ENCODE measurements at places on chromosomes 3 and 15. TPM values are rescaled to one million over a fixed set of nuclear protein-coding genes. Genes with fewer than 3 reads are reported as not detected.

- DNase-seq: peak; percentile 13
Measured at GRCh38 chr3:54578417-54578816, 349.4 kb downstream of the LRTM1 start.

- DNase-seq: no peak
Measured at GRCh38 chr15:56820333-56820732, 87.0 kb upstream of the ZNF280D start.

- no peak for DNase-seq
Measured at GRCh38 chr15:56082263-56082761, 88.9 kb upstream of the NEDD4 start.

GRCh38 chr3:189914799-189915198, 205.9 kb downstream of the P3H2 start:
- DNase-seq: no peak

GRCh38 chr15:27396521-27396920, 425.5 kb downstream of the GABRG3 start:
- no peak for DNase-seq

GRCh38 chr15:89551550-89551949, 23.7 kb upstream of the TICRR start:
- DNase-seq: no peak

DNA sequence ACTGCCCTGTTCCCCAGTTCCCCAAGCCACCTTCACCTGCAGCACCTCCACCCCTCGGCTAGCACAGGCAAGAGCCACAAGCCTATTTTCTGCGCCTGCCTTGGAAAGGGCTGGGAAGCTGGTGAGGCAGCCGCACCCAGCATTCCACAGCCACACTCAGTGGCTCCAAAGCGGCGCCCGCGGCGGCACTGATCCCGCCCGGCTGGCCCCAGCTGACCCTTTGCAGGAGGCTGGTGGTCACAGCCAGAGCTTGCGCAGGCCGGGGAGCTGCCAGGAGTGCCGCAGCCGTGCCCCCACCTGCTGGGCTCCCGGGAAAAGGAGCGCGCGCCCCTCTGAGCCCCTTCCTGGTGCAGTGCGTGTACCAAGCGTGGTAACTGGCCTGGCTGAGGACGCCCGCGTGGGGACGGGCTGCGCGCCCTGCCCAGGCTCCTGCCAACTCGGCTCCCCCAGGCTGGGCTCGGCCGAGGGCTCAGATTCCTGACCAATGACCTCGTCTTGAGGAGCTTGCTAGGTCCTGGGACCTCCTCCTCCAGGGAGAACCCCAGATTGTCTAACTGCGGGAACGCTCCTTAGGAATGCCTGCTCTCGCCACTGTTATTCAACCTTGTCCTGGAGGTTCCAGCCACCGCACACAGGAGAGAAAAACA, 13.3 kb downstream of the GRAMD2A start:
- DNase-seq: peak; percentile 71

DNA sequence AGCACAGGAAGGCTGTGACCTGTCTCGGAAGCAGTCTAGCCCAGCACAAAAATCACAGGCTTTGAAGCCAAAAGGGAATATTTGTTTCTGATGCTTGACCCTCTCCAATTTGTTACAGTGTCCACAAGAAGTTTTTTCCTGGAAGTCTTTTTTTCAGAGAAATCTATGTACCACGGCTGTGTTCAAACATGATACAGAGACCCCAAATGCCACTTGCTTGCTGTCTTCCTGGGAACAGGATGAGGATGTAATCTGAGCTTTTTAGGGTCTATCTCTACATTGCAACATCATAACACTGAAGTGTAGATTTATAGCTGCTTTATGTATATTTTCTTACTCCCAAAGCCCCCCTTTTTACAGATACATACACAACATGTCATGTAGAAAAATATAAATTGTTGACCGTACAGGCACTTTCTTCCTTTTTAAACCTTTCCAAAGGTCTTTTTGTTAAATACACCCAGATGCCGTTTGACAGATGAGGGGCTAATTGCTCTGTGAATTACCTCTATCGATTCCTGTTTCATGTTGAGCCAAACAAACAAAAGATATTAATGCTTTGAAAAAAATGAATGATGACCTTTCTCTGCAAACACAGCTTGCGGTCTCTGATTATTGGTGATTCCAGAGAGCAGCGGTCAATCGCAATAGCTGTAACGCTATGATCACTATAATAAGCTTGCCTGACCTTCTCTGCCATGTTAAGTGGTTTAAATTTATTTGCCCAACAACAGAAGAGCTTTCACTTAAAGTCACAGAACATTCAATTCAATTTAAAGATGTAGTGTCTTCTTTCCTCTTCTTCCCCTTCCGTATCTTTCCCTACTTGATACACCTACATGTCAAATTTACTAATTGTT, 875.9 kb upstream of the NR2F2 start:
- no peak for DNase-seq

GRCh38 chr3:66039590-66039887, 821 bp upstream of the MAGI1 start:
- DNase-seq: peak; percentile 68

DNA sequence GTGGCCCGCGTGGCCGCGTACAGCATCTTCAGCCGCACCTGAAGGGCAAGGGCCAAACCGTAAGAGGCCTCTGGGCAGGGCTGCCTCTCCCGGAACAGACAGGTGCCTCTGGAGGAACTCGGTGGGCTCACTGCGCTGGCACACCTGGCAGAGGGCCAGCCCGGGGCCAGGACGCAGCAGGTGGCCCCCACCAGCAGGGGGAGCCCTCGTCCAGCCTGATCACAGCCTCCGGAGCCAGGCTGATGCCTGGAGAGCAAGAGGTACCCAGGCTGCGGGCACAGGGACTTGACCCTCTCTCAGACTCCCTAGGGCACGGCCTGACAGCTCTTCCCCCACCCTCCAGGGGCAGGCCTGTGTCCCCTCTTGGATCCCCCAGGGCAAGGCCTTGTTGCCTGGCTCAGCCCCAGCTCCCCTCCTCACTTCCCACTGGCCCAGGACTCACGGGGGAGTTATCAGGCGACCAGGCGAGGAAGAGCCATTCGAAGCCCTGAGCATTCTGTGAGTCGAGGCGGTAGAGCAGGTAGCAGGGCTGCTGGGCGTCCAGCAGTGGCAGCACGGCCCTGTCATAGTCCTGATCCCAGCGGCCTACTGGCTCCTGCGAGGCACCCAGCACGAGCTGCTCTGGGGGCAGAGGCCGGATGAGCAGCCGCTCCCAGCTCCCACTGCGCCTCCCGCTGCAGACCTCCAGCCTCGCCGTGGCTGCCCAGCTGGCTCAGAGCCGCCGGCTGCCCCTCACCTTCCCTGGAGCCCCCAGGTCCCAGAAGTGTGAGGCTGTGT, 6.2 kb upstream of the TLR9 start:
- peak; percentile 80 for DNase-seq

PIF1 gene
- 0.76 TPM for total RNA-seq

IL5RA gene
- total RNA-seq: 1.5 TPM

NFKBIZ gene
- 182 TPM for total RNA-seq

SPATA12 gene
- 0.08 TPM for total RNA-seq

TMEM40 gene
- not detected for total RNA-seq

DTX3L gene
- 27.7 TPM for total RNA-seq
